T1000 (cell line): ENCODE measurements at places on chromosomes 16 and 17.

DNA sequence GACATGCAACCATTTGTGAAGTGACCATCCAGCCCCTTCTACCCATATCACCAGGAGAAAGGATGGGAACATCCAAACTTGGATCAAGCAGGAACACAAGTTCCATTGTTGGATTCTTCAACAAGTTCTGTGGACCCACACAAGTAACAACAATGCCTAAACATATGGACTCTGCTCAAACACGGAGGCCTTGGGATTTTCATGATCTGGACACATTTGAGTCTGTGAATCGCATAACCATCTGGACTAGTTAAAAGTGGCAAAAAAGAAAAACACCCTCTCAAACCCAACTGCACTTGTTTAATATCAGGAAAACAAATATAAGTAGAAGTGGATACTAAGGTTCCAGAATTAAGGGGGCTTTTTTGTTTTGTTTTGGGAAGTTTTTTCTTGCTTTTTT, 70.8 kb downstream of the TOX3 start:
- no peak for DNase-seq

- DNase-seq, result no peak
Observed at GRCh38 chr16:22291020-22291419, 6.2 kb upstream of the POLR3E start.

- DNase-seq, result no peak
Observed at GRCh38 chr17:37570527-37571093, 38.6 kb downstream of the SYNRG start.

DNA sequence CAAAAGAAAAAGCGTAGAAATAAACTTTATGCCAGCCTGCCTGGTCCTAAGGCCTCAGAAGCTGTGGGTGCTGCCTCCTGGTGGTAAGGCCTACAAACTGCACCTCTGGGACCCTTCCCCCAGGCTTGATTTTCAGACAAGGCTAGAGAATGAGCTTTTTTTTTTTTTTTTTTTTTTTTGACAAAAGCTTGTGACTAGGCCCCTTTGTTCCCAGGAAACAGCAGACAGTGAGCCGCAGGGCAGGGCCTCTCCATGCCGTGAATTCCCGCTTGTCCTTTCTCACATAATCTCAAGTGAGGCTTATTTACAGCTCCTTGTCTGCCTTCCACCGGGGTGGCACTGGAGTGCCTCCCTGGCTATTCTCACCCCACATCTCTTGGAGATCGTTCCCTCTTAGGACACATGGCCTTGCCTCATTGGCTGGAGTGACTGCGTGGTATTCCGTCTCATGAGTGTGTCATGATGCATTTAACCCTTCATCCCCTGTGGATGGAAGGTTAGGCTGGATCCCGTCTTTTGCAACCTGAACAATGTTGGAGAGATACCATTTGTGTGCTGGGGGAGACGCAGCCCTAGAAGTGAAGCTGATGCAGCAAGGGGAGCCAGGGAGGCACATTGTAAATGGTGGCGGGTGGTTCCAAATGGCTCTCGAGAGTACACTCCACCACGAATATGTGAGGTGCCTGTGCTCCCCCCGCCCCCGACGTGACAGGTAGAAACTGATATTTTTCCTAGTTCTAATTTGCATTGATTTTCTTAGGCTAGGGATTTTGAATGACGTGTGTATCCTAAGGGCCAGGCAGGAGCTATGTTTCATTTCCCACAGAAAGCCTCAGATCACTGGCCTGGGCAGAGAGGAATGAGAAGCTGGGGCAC, 49.6 kb downstream of the USP22 start:
- DNase-seq, result peak; percentile 38

GRCh38 chr17:33896263-33896662, 358.8 kb upstream of the CCL2 start:
- no peak for DNase-seq
